ENCODE measurements at places on chromosomes 7 and 10.

DNA sequence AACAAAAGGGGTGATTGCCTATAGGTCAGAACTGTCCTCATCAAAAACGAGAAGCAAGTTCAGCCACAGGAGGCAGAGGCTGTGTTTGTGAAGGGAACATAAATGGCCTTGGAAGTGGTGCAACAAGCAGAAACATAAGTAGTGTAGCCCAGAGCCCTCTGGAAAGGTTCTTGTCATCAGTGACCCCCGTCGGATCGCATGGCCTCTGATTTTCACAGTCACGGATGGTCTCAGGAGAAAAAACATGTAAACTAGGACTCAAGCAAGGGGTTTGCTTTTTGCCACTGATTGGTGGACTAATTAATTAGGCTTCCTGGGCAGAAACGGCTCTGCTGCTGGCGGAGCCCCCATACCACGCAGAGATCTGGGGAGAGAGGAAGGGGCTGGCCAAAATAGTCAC is 496.5 kb upstream of the MKI67 start:
- DNase-seq = no peak

DNA sequence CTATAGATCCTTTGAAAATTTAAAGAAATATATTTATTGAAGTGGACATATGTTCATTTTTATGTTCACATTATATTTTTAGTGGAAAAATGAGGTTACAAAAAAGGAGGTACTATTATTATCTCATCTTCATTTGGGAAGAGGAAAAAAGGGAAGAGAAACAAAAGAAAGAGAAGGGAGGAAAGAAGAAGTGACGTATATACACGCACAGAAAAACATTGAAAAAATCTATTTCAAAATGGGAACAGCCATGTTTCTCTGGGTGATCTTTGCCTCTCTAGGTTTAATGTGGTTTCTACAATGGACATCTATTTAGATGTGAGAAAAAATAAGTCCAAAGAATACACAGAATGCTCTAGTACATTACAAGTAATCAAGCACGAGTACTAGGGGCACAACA is 14.8 kb downstream of the ANK3 start:
- DNase-seq = no peak

- DNase-seq = no peak
Observed at GRCh38 chr10:2150288-2150687, 413.0 kb upstream of the ADARB2 start.

- no peak for DNase-seq
Observed at GRCh38 chr7:152937282-152937681, 177.7 kb downstream of the ACTR3B start.

DNA sequence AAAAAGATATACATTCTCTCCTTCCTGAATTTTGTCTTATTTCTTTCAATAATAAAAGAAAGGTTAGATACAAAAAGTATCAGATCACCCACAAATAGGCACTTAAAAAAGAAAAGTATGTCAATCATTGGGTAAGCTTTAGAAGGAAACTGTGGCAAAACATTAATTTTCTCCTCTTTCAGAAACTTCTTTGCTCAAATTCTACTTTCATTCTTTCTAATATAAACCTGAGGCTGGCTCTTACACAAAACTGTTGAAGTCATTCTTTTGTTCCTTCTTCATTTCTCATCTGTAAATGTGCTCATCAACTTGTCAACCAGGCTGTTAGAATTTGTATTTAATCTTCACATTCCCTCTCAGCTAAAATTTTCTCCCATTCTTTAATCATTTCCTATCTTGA is 124.6 kb downstream of the LRRN3 start:
- no peak for DNase-seq

- DNase-seq = no peak
Observed at GRCh38 chr10:74262856-74263255, 111.8 kb downstream of the ADK start.

- DNase-seq = no peak
Observed at GRCh38 chr7:29284696-29285443, 90.3 kb downstream of the CHN2 start.

DNA sequence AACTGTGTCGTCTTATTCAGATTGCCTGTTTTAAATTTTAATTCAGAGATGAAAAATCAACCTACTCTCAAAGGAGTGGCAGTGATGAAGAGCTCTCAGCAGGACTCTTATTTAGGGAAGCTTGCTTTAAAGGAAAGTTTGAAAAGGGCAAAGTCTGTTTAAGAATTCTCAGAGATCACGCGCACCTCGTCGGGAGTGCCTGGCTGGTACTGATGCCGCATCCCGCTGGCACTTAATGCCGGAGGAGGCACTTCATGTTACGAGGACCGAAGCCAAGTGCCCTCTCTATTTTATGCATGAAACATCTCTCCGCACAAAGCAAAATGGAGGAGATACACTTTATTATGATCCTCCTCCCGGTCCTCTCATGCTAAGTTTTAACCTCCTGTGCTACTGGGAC is 71.1 kb upstream of the INSYN2A start:
- DNase-seq = peak; percentile 22

- no peak for DNase-seq
Observed at GRCh38 chr10:79984851-79985250, 35.9 kb upstream of the SFTPD start.

DNA sequence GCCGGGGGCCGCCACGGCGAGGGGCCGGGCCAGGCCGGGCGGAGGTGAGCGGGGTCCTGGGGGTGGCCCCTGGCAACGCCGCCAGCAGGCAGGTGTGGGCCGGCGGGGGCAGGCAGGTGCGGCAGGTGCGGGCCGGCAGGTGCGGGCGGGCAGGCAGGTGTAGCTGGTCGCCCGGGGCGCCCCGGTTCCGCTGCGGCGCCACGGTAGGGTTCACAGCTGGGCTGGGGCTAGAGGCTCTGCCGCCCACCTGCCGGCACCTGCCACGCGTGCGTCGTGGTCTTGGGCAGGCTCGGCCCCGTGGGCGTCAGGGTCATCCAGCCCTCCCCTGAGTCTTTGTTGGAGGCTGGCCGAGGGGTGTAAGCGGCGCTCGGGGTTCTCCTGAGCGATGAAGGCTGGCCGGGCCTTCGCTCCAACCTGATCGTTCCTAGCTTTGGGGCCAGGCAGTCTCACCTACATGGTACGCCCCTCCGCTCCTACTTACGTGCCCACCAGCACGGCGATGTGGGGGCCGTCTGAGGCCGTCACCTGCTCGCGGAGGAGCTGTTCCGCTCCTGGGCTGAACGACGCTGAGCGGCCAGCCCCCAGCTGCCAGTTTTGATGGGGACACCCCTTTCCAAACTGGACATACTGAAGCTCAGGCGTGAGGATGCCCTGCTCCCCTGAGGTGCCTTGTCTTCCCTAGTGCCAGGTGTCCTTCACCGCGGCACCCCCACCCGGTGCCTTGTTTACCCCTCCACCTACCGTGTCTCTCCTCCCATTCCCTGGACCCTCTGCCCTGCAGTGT is 493 bp downstream of the ZMIZ2 start:
- no peak for DNase-seq

GRCh38 chr10:125363791-125364190 is 203.4 kb upstream of the CTBP2 start:
- DNase-seq = no peak

GRCh38 chr10:124632064-124632531 is 112.1 kb downstream of the FAM53B start:
- peak; percentile 57 for DNase-seq

GRCh38 chr10:67438605-67439304 is 257.2 kb downstream of the CTNNA3 start:
- DNase-seq = peak; percentile 16

- DNase-seq = no peak
Observed at GRCh38 chr10:116720241-116720643, 22.1 kb downstream of the HSPA12A start.

DNA sequence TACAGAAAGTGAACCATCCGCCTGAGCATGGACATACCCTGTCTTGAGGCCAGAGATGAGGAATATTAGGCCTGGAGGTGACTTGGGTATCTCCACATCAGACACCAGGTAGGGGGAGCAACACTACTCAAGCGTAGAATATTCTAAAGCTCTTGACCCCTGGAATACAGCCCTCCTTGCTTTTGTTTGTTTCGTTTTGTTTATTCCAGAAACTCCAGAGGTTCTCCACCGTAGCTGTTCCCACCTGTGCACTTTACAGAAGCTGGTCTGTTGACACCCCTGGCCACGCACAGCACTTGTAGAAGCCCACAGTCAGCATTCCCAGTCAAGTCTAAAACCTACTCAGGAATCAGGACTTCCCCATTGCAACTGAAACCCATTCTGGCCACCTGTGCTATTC is 139.6 kb upstream of the NEBL start:
- DNase-seq = no peak

- DNase-seq = no peak
Observed at GRCh38 chr7:157890921-157891401, 554.2 kb downstream of the DNAJB6 start.

GRCh38 chr7:121023194-121023593 is 34.7 kb downstream of the CPED1 start:
- no peak for DNase-seq

GRCh38 chr7:105610165-105610930 is 29.1 kb upstream of the EFCAB10 start:
- peak; percentile 45 for DNase-seq

- DNase-seq = no peak
Observed at GRCh38 chr10:74213571-74214162, 62.6 kb downstream of the ADK start.

GRCh38 chr7:128863433-128863989 is 855 bp downstream of the ATP6V1F start:
- DNase-seq = no peak

GRCh38 chr7:72265071-72265904 is 146.8 kb downstream of the CALN1 start:
- DNase-seq = no peak

GRCh38 chr10:7397049-7398035 is 13.5 kb downstream of the SFMBT2 start:
- DNase-seq = peak; percentile 63

DNA sequence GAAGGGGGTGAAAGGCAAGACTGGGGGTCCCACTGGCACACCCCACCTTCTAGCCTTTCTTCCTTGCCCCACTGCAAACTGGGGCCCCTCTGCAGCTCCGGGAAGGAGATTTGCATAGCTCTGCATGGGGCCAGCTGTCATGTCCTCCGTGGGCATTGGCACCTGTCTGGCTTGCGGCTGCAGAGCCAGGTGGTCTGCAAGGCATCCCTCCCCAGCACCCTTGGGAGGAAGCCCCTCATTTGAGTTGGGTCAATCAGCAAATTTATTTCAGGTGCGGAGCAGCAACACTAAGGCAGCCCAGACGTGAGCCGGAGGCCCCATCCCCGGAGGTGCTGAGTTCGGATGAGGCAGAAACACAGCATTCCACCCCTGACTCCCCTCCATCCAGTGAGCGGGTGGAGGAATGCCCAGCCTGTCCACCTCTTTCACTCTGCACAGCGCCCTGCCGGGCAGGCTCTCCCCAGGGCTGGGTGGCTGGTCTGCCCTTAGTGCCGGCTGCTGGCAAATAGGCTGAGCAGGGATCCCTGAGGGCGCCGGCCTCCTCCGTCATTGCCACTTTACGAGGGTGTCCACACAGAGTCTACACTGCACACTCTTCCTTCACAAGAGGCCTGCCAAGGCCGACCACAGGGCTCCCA is 143.2 kb downstream of the TCERG1L start:
- DNase-seq = no peak

DNA sequence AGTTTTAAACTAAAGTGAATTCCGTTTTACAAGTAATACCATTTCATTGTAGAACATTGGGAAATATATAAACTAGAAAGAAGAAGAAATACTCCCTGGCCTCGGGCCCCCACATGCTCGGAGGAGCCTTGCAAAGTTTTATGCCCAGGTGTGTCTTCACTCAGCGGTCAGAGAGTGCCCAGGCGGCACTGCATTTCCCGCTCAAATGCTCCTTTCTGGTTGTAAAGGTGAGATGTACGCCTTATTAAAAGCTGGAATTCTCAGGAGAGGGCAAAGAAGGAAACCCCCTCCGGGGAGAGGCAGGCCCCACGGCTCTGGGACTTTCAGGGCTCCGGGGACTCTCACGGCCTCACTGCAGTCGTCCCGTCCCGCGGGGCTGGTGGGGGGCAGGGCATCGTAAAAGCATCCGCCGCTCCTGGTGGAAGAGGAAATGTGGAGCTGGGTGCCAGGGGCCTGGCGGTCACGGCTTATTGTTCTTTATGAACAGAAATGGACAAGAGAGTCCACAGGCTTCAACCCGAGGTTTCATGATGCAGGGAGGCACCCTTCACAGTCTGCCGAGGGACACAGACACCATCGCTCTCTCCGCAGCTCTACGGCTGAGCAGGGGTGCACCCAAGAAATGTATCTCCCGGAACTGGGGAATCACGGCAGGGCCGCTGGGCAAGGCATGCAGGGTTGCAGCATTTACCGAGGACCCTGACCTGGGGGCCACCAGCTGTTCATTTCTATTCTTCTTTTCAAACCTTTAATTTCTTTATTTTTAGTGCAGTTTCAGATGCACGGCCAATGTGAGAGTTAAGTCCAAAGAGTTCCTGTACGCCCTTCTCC is 47.7 kb upstream of the INPP5A start:
- no peak for DNase-seq

GRCh38 chr10:91021901-91022300 is 101.0 kb upstream of the ANKRD1 start:
- no peak for DNase-seq

GRCh38 chr10:25745976-25746375 is 188.1 kb upstream of the MYO3A start:
- no peak for DNase-seq

GRCh38 chr7:121094829-121095228 is 106.3 kb downstream of the CPED1 start:
- no peak for DNase-seq

DNA sequence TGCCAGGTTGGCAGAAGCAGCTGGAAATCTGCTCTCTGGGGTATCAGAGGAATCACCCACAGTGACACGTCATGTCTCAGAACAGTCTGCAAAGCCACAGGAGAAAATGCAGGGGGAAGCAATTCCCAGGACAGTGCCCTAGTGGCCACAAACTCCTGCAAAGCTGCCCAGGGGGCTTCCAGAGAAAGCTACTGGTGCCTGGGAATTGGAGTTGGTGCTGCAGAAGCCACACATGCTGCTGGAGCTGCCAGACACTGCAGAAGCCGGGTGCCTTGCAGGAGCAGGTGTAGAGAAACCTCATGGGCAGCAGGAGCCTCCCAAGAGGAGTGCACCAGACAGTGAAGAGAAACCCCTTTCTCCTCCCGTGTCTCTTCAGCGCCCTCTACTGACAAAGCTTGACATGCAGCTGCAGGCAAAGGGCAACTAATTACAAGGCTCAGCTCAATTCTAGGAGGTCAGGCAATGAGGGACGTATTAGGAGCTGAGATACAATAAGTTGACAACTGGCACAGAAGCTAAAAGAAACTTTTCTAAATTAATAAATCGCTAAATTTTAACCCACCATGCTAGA is 30.2 kb upstream of the NUB1 start:
- no peak for DNase-seq

GRCh38 chr10:112588225-112588990 is 141.4 kb downstream of the VTI1A start:
- DNase-seq = no peak

GRCh38 chr7:140127360-140128127 is 49.2 kb downstream of the KDM7A start:
- DNase-seq = no peak

DNA sequence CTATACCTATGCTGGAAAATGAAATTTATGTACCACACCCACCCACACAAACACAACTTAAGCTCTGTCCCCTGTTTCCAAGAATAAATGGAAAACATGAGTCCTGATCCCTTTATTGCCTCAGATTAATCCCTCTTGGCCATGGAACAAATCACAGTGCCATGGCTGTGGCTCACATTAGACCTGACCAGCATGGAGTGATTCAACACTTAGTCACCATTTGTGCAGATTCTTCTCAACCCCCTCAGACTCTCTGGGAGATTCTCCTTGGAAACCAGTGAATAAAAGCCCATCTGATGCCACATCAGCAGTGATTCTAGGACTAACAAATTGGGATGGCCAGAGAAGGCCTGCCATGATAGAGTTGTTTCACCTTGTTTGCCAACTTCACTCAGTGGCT is 204.4 kb upstream of the TMEM72 start:
- no peak for DNase-seq

Measured in pons (tissue), 1 donor.